ENCODE measurements at places on chromosomes 6 and 20.

- no peak for DNase-seq
These were observed 130.5 kb downstream of the CEBPB start for GRCh38 chr20:50320901-50321796.

DNA sequence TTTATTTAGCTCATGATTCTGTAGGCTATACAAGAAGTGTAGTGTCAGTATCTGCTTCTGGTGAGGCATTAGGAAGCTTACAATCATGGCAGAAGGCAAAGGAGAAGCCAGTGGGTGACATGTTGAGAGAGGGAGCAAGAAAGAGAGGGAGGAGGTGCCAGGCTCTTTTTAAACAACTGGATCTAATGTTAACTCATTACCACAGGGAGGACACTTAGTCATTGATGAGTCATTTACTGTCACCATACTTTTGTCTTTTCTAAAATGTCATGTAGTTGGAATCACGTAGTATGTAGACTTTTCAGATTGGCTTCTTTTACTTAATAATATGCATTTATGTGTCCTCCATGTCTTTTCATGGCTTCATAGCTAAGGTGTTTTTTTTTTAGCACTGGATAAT lies 58.1 kb downstream of the NUS1 start:
- DNase-seq: no peak

GRCh38 chr6:31728767-31729514 lies at the start of gene DDAH2:
TSS of gene DDAH2 (minus strand) at chr6:31729299. CDS start at chr6:31729161, 138 bp downstream.
- no peak for DNase-seq

DNA sequence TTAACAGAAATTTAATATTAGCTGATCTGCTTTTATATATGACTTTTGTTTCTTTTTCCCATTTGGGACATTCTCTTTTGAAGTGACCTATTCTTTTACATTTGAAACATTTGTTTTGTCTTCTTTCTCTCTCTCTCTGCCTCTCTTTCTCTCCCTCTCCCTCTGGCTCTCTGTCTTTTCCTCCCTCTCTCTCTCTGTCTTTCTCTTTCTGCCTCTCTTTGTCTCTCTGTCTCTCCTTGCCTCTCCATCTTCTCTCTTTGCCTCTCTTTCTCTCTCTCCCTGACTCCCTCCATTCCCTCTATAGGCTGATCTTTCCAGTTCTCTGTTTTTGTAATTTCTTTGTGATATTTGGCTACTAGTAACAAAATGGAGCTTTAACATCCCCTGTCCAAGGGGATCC lies 52.0 kb upstream of the TULP1 start:
- no peak for DNase-seq

DNA sequence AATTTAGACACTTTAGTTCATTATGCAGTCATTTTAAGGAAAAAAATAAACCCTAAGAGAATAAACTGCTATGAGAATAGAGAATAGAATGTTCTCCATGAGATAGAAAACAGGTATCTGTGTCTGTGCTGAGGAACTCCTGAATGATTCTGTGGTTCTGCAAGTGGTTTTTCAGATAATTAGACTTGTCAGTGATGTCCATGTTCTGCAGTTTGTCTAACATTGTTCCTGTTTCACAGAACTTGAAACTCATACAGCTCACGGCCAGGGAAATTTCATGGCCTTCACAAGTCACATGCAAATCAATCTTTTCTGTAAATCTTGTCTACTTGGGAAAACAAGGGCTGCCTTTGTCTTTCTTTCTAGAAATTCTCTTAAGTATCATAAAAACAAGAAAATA lies 73.4 kb upstream of the HMGCLL1 start:
- no peak for DNase-seq

GRCh38 chr20:34452281-34452982 lies 63.8 kb upstream of the DYNLRB1 start:
- DNase-seq: no peak

DNA sequence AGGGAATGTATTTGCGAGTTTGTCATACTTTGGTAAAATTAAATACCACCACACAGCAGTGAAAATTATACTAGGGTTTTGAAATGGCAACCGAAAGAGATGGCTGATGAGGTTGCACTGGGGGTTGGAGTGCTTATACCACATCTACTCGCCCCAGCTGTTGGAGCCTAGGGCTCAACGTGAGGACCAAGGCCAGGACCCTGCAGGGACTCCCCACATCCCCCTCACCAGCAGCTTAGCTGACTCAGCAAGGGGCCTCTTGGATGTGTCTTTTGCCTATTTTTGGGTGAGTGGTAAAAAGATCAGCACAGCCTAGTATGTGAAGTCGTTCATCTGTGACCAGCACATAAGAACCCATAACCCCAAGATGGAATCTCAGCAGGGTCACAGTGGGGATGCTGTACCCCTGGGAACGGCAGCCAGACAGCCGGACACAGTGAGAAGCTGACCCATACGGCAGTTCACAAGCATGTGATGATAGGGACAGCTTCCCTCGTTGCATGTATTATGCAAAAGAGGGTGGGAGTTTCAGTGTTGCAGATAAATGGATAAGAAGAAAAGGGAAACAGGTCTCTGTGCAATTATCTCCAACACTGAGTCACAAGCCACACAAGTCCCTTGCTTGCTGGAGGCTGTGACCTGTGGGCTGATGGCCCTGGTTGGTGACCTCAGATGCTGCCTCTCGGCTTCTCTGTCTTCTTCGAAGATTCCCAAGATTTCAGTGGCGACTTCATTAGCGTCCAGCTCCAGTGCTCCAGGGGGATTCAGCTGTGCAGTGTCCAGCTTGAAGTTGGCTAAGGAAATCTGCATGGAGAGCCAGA lies 20.9 kb upstream of the SPO11 start:
- no peak for DNase-seq

DNA sequence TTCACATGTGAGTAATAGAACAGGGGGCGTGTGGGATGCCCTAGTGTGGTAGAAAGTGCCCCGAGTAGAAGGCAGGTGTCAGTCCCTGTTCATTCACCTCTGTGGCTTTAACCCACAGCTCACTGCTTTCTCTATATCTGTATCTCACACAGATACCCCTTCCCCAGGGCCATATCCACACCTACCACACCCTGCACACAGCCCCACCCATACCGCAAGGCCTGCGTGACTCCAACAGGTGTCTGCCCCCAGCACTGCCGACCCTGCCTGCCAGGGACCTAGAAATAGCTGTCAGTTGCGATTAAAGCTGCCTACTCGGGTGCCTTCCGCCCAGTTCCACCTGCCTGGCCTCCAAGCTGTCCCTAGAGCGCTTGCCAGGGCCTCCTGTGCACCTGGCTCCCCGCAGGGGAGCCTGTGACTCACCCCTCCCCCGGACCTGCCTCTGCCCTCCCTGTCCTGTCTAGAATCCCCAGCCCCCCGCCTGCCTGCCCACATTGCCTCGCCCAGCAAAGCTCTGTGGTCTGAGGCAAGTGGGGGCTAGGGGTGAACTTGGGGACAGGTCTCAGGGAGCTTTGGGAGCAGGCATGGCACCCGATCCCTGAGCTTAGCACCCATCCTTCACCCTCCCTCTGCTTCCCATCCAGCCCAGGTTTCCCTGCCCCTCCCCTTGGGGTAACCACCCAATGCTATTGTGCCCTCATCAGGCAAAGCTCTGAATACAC lies 38.3 kb upstream of the ID1 start:
- DNase-seq: no peak

- DNase-seq: no peak
These were observed 84.1 kb upstream of the SIRPA start for GRCh38 chr20:1810926-1811620.

- no peak for DNase-seq
These were observed 171.7 kb downstream of the BACH2 start for GRCh38 chr6:90124874-90125510.

GRCh38 chr20:52031206-52031562 lies 160.4 kb downstream of the ZFP64 start:
- no peak for DNase-seq

DNA sequence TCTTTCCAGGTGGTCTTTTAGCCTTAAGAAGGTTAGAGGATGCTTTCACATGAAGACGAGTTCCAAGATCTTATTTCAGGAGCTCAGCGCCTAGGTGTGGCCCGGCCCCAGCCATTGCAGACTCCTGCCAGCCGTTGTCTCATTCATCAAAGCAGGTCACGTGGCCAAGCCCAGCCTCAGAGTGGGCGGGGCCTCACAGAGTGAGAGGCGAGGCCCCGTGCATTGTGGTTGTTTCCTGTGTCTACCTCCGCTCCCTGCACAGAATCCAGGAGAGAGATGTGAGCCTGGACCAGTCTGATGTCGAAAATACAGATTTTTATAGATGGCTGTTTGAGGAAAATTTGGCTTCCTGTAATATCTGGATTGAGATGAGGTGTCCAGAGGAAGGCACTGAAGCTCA lies 49.2 kb upstream of the CST5 start:
- peak; percentile 25 for DNase-seq

DNA sequence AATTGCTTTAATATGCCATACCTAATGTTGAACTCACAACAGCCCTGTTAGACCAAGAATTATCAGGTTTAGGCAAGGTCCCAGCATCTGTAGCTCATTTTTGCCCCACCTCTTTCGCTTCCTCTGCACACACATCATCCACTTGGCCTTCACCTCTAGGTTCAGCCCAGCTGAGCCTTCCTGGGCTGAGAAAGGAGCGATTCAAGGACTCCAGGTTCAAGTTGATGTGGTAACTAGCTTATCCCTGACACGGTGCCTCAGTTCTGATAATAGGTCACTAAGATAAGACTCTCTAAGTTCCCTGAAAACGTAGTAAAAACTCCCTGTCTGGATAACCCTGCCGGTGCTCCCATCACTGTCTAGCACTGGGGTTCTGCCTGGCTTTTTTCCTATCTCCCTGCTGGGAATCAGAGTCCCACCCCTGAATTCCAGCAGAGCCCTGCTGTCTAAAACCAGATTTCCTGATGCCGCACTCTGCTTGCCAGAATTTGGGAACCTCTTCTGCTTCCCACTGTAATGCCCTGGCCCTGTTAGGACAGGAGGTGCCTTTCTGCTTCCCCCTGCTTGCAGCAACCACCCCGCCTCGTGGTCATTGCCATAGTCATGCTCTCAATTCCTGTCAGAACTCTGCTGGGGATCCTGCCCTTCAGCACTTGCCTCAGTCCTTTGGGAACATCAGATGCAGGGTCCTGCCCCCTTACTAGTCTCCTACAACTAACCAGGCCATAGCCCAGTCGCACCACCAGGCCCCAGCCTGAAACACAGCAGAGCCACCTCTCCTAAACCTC lies 47.6 kb downstream of the ALDH8A1 start:
- no peak for DNase-seq

DNA sequence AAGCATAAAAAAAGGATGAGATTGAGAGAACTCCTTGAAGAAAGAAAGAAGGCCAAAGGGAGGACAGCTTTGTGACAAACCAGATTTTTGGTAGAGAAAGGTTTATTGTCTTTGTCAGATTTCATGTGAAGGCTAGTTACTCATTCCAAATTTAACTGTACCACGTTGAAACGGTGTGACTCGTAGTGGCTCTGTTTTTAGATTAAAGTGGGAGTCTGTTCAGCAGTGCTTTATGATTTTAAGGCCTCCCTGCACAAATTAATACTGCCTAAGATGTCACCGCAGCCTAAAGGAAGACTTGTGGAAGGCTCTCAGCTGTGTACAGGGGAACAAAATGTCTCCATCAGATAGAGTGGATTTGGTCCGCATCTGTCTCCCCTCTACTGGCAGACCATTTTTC lies 35.9 kb downstream of the CDC40 start:
- no peak for DNase-seq

GRCh38 chr20:57618091-57618763 lies 2.0 kb downstream of the ZBP1 start:
- DNase-seq: peak; percentile 71

- DNase-seq: no peak
These were observed 36.0 kb downstream of the ANKS1A start for GRCh38 chr6:34924831-34925625.

- no peak for DNase-seq
These were observed 63.5 kb downstream of the VTA1 start for GRCh38 chr6:142210606-142211005.

DNA sequence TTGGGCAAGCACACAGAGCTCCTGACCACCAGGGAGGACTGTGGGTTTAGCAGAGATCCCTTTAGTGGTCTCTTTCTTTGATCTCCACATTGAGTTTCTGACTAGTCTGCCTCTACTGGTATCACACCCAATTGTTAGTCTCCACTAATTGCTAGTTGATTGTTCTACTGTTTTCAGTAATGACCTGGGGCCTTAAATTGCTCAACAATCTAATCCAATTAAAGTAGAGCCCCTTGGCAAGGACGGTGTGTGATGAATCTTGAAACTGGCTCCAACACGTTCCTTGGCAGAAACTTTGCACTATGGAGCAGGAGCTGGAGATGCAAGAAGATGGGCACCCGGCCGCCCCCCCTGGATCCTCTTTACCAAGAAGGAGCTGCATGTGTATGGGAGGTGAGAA lies 12.3 kb downstream of the FAM50B start:
- no peak for DNase-seq

DNA sequence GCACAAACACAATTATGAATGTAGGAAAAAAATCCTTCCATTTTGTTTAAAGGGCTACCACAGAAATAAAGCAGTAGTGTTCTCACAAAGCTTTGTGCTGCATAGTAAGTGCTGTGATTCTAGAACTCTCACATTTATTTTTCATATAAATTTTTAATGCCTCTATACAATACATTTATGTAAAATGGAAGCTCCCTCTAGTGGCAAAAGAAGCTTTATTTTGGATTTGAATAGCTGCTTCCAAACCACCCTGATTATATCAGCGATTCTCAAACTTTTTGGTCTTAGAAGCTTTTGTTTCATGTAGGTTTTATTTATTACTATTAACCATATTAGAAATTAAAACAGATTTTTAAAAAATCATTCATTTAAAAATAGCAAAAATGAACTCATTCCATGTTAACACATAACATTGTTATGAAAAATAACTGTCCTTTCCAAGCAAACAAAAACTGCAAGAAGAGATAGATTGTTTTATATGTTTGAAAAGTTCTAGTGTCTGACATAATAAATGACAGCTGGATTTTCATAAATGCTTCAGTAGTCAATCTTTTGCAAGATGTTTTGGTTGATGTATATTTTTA lies 38.4 kb downstream of the HS3ST5 start:
- no peak for DNase-seq

DNA sequence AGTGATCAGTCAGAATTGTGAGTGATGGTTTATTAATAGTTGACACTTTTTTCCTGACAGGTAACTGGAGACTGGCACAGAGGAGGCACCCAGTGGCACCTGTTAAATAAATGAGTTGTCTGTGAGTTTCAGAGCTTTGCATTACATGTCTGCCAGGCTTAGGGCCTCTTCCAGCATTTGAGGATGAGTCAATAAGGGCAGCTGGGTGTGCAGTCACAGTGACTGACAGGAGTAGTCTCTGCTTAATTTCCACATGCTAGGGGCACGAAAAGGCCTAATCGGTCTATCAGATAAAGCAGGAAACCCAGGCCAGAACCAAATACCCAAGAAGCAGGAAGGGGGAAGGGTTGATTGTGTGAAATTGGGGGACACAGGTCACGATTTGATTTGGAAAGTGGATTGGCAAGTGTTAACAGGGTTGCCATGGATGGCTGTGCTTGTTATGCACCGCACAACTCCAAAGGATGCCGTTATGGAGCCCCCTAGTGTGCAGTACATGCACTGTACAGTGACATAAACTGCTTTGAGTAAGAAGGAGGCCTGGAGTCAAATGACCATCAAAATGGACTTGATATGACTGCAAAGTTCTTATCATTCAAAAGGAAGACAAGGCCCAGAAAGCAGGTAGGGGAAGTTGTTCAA lies 111.9 kb upstream of the GGTLC1 start:
- DNase-seq: peak; percentile 69

GRCh38 chr6:158503846-158504245 lies 56.0 kb upstream of the TMEM181 start:
- DNase-seq: no peak

All from CD4-positive, alpha-beta T cell treated with Interleukin-15 for 4 hours (primary cell).